ENCODE measurements at places on chromosomes 6 and 20. TPM values are rescaled to one million over a fixed set of nuclear protein-coding genes. Genes with fewer than 3 reads are reported as not detected.
A peak's percentile ranks its signal among the peaks of the same experiment; 100 is the strongest.

The TRMT6 gene
- total RNA-seq = 8.1 TPM

The GPLD1 gene
- total RNA-seq = 0.59 TPM

DNA sequence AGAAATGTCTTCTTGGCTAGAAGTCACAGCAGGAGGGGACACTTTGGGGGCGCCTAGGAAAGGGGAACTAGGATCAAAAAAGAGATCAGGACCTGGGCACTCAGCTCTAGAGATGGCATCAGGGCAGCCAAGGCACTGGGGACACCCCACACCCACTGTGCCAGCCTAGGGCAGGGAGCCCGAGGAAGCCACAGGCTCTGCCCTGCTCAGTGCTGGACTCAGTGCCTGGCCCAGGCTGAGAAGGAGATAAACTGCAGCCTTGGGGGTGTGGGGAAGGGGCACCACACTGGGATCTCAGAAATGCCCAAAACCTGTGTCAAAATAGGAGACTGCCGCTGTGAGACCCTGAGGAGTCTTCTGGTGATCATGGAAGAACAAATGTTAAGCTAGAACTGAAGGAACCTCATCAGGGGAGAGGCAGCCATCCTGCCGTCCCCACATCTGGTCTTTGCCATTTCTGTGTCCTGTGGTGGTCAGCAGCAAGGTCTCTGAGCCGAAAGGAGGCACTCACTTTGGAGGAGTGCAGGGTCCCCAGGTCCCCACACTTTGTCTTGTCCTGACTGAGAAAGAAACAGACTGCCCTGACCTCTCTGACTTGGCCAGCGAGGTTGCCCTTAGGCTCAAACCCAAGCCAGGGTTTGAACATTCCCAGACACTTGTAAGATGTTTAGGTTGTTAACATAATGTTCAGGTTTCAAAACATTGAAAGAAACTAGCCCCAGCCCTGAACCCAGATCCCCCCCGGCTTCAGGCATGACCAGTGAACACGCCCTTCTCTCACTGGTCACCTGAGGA lies 2.3 kb downstream of the ARFRP1 start:
- DNase-seq = no peak

- no peak for DNase-seq
These were observed 86.8 kb upstream of the SNAP25 start for GRCh38 chr20:10131732-10132345.

GRCh38 chr20:53296451-53297153 lies 297.0 kb downstream of the ZNF217 start:
- DNase-seq = no peak

GRCh38 chr6:127497410-127497809 lies 21.7 kb downstream of the MTCL3 start:
- no peak for DNase-seq

GRCh38 chr6:1631251-1631650 lies 21.5 kb downstream of the FOXC1 start:
- no peak for DNase-seq

GRCh38 chr6:143110572-143110971 lies 49.9 kb downstream of the AIG1 start:
- no peak for DNase-seq

- DNase-seq = no peak
These were observed 1167.7 kb upstream of the ADGRB3 start for GRCh38 chr6:67467341-67467740.

- no peak for DNase-seq
These were observed 76.7 kb upstream of the LAMA2 start for GRCh38 chr6:128806261-128806660.

DNA sequence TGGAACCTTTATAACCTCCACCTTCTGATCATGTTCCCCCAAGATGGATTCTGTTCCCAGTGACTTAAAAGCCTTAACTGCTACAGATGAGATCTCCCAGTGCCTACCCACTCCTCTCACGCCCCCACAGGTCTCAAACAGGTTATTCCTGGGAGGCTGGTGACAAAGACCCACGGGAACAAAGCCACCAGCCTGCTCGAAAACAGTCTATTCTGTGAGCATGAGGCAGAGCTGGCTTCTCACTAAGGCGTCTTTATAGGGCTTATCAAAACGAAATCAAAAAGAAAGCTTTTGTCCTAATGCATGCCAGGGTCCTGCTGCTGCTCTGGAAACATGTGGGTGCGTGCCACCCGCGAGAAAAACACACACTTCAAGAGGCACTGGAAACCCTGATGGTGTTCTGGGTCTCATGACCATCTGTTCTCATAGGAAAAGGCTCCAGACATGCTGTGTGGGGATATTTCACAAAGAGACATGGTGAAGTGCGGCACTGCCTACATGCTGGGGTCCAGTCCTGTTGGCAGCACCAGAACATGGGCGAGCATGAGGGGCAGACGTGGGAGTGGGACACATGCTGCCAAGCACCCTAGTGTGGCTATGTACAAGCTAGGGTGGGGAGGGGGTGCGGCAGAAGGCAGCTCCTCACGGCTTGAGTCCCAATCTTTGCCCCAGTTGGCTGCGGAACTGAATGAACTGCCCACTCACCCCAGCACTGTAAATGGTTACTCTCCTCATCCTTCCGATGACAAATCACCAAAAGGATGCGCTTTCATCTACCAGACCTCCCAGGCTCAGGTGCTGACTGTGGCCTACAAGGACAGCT lies 2.1 kb downstream of the FKBP1A start:
- DNase-seq = peak; percentile 22

DNA sequence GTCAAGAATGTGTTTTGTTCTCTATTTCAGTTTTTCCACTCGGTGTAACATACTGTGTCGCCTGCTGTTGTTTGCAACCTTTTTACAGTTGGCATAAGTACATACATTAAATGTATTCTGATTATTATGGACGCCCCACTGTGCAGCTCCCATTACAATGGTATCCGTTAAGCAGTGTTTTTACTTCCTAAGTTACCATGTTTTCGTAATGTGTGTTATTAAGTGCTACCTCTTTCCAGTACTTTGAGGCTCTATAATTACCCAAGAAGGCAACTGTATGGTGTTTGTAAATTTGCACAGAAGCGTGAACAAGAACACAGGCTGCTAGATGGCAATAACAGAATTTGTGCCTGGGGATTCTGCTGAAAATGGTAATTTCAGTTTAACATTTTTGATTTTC lies 568.0 kb upstream of the MARCKS start:
- no peak for DNase-seq

- DNase-seq = no peak
These were observed 1.9 kb downstream of the ASF1A start for GRCh38 chr6:118895859-118896258.

DNA sequence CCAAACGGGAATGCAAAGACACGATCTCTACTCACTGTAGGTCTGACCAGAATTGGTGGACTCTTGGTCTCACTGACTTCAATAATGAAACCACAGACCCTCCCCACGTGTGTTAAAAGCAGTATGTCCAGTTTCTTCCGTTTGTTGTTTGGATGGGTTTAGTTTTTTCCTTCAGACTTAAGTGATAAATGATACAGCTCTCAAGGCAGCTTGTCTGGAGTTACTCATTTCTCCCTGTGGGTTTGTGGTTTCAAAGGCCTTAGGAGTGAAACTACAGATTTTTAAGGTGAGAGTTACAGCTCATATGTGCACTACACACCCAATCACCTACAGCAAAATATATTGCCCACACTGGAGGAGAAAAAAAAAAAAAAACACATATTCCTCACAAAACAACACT lies 86.7 kb upstream of the STMND1 start:
- DNase-seq = no peak

DNA sequence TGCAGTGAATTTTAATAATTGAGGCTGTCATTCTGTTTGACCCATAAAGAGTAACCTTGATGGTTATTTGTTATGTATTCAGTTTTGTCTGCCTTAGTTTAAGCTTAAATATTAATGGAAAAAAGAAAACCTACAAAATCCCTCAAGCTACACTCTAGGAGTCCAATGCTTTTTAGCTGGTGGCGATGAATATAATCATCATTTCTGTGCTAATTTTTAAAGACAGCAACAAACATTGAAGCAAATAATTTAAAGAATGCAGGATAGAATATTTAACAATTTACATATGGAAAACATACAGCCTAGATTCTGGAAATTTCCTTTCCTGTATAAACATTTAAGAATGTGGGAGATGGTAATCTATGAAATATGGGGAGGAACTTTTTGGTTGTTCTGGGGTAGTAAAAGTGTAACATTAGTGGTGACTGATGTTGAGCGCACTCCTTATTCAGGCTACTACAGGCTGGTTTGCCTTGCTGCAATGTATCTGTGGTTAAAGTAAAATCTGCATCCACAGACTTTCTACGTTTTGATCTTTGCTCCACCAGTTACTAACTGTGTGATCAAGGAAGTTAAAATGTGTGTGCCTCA lies 287.9 kb upstream of the DEFB112 start:
- DNase-seq = no peak

Data from CD4-positive, alpha-beta T cell (primary cell).